Adrenal gland (tissue), 19 donors: ENCODE measurements at places on chromosomes 12 and 14. TPM values are rescaled to one million over a fixed set of nuclear protein-coding genes. Genes with fewer than 3 reads are reported as not detected.
A peak's percentile ranks its signal among the peaks of the same experiment; 100 is the strongest.

Gene IL22
- not detected for total RNA-seq

DNA sequence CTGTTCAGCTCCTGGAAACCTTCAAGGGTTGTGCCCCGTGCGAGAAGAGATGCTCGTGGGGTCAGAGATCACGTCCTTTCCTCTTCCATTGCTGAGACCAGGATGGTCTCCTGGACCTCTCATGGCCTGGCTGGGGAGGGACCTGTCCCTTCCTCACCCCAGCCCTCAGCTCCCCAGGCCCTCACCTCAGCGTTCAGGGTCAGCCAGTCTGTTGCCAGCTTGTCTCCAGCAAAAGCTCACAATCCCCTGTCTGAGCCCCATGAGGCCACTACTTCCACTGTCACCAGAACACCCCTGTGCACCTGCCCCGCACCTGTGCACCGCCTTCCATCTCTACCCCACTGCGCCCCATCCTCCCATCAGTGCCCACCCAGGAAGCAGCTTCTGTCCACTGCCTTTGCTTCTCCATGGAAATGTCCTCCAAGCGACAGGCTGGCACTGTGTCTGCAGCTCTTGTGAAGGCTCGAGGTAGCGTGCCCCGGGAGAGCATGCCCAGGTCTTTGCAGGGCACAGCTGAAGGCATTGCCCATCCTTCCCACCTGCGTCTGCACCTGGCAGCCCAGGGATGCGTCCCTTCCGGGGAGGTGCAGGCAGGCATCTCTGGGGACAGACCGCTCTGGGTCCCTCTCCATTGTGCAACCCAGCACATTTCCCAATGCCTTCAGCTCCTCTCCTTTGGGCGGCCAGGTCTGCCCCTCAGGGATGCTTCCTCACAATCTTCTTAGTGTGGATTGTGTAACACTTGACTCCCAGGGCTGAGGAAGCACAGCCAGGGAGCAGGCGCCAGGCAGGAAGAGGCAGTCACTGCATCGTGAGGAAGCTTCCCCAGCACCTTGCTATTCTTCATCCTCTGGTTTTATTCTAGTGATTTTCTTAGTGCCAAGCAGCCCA is 179.6 kb downstream of the ADGRD1 start:
- peak; percentile 55 for DNase-seq

GRCh38 chr14:63991833-63992232 is 139.0 kb downstream of the SYNE2 start:
- DNase-seq: no peak

DNA sequence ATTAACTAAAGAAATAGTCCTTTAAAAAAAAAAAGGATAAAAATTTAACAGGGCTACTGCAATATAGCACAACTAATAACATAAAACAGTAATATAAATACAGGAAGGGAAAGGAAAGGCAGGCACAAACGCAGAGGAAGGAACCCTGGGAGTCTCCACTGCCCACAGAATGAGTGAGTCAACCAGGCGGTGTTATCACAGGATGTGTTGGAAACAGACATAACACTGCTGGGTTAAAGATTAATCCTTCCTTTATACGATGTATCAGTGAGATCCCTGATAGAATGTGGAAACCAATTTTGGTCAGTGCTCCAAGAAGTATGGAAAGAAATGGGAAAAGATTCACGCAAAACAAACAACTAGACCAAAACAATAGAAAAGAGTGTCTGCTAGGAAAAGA is 47.9 kb downstream of the FGD6 start:
- peak; percentile 56 for DNase-seq

DNA sequence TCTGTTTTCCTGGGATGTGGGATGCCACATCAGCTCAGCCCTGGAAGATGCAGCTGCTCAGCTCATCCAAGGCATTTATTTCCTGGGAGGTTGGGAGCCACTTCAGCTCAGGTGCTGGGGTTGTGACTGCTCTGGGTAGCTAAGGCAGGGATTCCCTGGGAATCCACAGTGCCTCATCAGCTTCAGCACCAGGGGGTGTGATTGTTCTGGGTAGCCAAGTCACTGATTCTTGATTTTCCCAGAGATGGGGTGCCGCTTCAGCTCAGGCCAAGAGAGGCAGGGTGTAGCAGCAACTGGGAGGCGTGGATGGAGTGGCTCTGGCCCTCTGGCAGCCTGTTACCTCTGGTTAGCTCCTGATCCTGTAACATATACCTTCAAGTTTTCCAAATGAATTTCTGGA is 81.3 kb upstream of the PRMT8 start:
- no peak for DNase-seq

DNA sequence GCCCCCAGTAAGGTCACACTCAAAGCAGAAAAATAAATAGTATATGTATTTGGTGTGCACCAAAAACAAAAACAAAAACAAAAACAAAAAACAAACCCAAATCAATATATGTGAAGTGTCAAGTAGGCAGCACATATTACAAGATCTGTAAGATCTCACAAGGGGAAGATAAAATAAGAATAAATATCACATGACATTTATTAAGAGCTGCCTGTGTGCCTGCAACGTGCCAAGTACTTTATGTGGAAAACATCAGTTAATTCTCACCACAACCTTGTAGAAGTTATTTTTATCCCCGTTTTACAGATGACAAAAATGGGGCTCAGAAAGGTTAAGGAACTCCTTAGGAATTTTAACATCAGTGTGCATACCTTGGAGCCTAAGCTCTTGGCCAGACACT is 26.6 kb downstream of the TRIM9 start:
- DNase-seq: no peak

DNA sequence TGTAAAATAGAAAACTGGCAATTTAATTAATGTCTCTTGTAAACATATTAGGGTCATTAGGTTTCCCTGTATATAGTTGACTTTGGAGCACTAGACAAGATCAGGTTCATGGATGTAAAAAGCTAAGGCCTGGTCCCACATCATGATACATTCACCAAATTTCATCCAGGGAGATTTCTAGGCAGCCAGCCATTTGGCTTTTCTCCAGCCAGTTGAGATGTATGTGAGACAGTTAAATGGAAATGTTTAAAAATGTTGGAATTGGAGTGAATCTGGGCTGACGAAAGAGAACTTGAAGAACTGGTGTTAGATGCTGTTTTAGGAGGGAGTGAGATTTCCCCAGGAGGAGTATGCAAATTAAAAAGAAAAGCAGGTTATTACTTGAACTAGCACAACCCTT is 41.8 kb upstream of the CLEC14A start:
- DNase-seq: no peak

DNA sequence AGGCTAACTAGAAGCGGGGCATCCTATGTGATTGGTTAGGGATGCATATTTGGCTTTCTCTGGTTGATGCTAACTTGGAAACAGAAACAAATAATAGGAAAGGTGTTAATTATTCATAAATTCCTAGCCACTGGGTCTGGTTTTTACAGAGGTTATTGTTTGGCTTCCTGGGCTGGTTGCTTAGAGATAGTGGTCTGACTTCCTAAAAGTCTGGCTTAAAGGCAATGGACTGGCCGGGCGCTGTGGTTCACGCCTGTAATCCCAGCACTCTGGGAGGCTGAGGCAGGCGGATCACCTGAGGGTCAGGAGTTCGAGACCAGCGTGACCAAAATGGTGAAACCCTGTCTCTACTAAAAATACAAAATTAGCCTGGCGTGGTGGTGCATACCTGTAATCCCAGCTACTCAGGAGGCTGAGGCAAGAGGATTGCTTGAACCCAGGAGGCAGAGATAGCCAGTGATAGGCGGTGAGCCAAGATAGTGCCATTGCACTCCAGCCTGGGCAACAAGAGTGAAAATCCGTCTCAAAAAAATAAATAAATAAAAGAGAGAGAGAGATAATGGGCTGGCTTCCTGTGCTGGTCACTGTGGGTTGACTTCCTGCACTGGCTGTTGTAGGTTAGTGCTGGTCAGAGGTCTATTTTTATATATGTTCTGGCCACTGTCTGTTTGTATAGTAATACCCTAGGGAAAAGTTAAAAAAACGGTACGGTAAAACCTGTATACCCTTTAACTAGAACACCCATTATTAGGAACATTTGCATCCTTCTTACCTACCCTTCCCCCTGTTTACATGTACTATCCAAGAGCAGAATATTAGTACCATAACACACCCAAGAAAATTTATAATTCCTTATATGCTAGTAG is 24.1 kb downstream of the OR6S1 start:
- no peak for DNase-seq

- DNase-seq: no peak
Observed at GRCh38 chr12:57239587-57240065, 10.1 kb downstream of the SHMT2 start.

DNA sequence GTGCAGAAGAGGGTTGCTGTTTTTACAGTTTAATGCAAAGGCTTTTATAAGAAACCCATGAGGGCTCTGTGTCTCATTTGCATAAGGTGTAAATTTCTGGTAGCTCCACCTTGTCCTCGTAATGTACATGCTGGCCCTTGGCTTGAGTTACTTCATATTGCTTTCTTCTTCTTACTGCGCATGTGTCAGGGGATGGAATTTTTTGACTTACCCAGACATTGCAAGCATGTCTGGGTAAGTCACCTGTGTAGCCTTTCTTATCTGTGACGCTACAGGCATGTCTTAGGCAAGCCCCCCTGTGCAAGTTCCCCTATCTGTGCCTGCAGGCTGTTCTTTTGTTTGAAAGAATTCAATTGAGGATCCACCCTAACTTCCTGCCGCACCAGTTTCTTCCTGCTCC is 274.2 kb downstream of the ETNK1 start:
- no peak for DNase-seq

GRCh38 chr12:84128117-84128991 is 784.2 kb downstream of the SLC6A15 start:
- DNase-seq: no peak

Gene SLC38A4
- 0.17 TPM for total RNA-seq

Gene GSC
- 0.06 TPM for total RNA-seq

DNA sequence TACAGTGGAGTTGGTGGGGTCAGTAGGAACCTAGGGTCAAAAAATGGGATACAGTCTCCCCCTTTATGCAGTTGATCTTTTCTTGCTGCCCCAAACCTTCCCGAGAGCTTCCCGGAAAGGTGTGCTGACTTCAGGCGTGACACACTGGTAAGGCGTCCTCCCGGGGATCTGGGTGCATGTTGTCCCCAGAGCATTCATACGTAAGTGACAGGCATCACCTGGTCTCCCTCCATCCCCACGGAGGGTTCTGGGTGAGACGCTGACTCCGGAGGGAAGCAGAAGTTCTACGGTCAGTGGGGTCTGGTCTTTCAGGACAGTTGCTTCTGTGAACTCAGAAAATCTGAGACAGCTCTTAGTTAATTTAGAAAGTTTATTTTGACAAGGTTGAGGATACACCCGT is 159.6 kb upstream of the RTL1 start:
- DNase-seq: no peak

- no peak for DNase-seq
Observed at GRCh38 chr12:127169321-127170181, 1097.4 kb upstream of the TMEM132C start.

Gene MMP17
- total RNA-seq: 1.4 TPM

- peak; percentile 86 for DNase-seq
Observed at GRCh38 chr12:56723889-56724700, 1.0 kb downstream of the NACA start.

DNA sequence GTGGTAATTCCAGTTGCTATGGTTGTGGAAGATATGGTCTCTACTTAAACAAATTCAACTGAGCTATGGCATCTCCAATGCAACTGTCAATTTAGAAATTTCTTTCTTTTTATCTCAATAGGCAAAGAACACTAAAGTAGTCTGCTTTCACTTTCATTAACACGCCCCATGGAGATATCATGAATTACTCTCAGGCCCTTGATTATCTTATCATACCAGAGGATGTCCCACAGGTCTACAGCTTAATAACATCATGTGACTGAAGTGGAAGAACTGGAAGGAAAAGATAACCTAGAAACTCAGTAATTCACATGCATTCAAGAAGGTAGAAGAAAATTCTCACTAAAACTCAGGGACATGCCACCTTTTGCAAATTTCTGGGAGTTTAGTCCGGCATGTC is 114.3 kb downstream of the FLRT2 start:
- no peak for DNase-seq

GRCh38 chr14:88286309-88286708 is 36.8 kb downstream of the KCNK10 start:
- no peak for DNase-seq

GRCh38 chr14:59768855-59769375 is 101.7 kb downstream of the RTN1 start:
- DNase-seq: no peak

Gene CEBPE
- total RNA-seq: not detected

GRCh38 chr12:53887881-53888280 is 50.8 kb upstream of the HOXC13 start:
- DNase-seq: no peak

DNA sequence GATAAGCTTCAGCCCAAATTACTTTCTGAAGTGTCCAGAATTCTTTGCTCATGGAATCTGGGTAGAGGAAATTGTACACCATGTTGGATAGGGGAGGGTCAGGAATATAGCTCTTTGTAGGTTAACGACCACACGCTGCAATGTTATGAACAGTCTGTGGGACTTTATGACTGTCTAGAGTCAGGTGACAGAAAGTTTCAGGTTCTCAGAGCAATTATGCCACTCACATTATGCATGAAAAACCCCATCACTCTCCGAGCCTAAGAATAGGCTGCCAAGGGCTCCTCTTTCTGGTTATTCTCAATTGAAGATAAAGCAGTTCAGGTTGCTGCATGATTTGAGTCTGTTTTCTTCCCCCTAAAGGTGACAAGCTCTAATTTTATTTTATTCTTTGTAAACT is 430.9 kb downstream of the ATP23 start:
- no peak for DNase-seq

- no peak for DNase-seq
Observed at GRCh38 chr14:55533960-55534359, 46.0 kb upstream of the KTN1 start.

Gene ATN1
- total RNA-seq: 128 TPM

DNA sequence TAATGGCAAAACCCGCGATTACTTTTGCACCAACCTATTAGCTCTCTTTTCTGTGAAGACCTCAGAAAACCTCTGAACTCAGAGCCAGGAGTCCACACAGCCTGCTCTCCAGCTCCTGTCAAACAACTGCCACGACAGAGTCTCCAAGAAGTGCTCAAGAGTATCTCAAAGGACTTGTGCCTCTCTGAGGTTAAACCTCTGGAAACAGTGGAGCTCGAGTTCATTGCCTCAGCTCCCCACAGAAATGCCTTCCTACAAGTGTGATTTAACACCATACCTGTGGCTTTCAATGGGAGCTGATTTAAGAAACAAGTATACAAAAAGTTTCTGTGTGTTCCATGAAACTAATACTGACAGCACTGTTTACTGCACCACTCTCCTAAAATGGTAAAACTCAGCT is 20.1 kb downstream of the ACTN1 start:
- DNase-seq: no peak

- DNase-seq: peak; percentile 51
Observed at GRCh38 chr14:92568621-92569479, 55.3 kb downstream of the RIN3 start.
